T-helper 22 cell (primary cell): ENCODE measurements at places on chromosomes 6 and 20.

DNA sequence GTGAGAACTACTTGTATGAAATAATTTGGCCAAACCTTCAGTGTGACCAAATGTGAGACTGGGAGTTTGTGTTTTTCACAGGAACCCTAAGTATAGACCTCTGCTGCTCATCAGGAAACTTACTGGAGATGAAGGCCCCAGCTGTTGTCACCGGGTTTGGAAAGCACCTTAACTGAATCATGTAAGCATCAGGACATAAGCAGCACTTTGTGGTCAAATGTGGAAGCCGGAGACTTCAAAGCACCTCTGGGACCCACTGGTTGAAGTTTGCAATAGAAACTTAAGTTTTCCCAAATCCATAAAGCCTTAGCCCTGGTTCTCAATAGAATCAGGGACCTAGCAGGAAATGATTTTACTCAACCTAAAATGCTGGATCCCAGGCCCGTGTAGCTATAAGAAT lies 14.3 kb downstream of the TTPAL start:
- DNase-seq: no peak

- peak; percentile 5 for DNase-seq
Observed at GRCh38 chr6:130132286-130132701, 90.5 kb downstream of the SAMD3 start.

- no peak for DNase-seq
Observed at GRCh38 chr6:159090530-159091480, 46.0 kb upstream of the TAGAP start.

- no peak for DNase-seq
Observed at GRCh38 chr20:14992153-14992552, 654.7 kb upstream of the FLRT3 start.

DNA sequence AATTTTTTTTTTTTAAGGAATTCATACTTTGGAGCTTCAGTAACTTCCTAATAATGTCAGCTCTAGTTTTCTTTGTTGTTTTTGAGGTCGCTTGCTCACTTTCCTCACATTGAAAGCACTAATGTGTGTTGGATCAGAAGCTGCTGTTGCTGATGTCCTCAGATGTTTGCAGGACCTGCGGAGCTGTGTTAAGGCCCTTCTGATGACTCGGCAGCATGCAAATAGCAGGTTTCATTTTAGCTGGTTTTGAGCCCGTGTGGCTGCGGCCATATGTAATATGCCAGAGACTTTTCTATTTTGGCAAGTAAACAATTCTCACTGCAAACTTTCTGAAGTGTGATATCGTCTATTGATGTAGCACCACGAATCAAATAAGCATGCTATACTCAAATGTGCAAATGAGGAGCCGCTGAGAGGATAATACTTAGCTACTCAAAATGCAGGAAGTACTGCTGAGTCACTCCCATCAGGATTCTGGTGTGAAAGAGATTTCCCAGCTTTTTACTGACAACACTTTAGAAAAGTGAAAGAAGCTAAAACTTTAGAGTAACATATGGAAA lies 187.8 kb downstream of the SASH1 start:
- DNase-seq: no peak

- DNase-seq: no peak
Observed at GRCh38 chr6:112215488-112216284, 38.7 kb downstream of the LAMA4 start.

- DNase-seq: no peak
Observed at GRCh38 chr20:14859627-14860026, 522.2 kb upstream of the FLRT3 start.

DNA sequence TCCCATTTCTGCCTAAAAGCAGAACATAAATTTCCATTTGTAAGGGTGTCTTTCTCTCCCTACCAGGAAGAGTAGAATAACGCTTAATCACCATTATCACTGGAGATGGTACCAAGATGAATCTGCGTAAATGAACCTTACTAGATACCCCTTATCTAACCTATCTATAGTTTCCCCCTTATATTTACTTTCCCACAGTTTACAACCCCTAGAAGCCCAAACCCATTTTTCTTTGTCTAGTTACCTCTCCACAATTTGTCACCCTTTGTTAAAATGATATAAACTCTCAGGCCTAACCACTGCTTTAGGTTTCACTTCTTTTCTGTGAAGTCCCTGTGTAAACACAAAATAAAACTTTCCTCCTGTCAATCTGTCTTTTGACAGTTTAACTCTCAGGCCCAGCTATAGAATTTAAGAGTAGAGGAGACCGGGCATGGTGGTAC lies 45.5 kb downstream of the PCNA start:
- no peak for DNase-seq

- no peak for DNase-seq
Observed at GRCh38 chr20:3934624-3935023, 45.4 kb downstream of the PANK2 start.

- DNase-seq: no peak
Observed at GRCh38 chr6:166786704-166787293, 159.7 kb upstream of the RPS6KA2 start.

- DNase-seq: no peak
Observed at GRCh38 chr6:169669889-169670288, 31.9 kb downstream of the WDR27 start.

GRCh38 chr6:23445157-23445710 lies 680.8 kb upstream of the NRSN1 start:
- no peak for DNase-seq

DNA sequence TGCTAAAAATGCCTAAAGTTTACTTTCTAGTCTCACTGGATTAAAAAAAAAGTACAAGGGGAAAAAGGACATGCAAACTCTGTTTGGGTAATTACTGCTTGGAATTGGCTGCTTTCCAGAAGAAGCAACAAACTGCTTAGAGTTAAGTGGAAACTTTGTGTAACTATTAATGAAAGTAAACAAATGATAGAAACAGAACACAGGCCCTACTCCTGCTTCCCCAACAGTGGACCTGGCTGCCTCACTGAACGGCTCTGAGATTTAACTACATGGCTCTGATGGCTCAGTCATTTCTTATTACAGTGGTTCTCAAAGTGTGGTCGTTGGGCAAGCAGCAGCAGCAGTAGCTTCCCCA lies 108.5 kb downstream of the MAN1A1 start:
- no peak for DNase-seq

GRCh38 chr6:147642458-147642857 lies 134.0 kb downstream of the SAMD5 start:
- no peak for DNase-seq

GRCh38 chr6:56938649-56939191 lies 16.2 kb upstream of the BEND6 start:
- no peak for DNase-seq
